NCI-H1436 treated with DMSO at 0.1 percent for 48 hours (cell line): ENCODE measurements at places on chromosomes 11 and 22.

DNA sequence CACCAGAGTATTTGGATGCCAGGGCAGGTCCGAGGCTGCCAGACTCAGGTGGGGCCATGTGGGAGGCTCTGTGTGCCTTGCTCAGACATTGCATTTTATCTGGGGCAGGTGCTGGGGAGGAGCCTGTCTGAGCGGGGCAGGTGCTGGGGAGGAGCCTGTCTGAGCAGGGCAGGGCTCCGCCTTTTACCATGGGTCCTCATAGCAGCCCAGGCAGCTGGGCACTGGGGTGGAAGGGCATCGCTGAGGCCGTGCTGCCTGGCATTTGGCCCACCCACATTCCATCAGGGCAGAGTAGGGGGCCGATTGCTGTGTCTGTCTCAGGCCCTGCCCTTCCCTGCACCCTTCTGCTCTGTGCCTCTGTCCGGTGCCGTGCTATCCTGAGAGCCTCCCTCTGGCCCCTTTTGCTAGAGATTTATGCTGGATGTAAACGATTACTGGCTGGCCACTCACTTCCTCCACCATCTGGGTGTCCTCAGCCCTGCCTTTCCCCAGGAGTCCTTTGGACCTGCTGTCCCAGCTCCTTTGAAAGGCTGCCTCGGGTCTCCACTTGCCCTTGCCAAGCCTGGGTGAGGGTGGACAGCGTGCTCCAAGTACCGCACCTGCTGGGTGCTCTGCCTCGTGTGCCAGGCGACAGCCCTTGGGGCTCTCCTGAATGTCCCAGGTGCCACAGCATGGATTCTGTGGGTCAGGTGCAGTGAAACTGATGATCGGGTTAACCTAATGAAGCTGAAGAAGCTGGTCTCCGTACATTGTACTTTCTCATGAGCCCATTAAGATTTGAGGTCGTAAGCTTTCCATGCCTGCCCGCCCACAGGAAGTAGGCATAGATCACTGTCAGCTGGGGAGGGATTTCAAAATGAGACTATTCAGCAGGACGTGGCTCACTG, 281.6 kb downstream of the TBC1D22A start:
- DNase-seq = peak; percentile 78

- DNase-seq = no peak
These were observed 175.4 kb downstream of the CWF19L2 start for GRCh38 chr11:107282195-107282594.

DNA sequence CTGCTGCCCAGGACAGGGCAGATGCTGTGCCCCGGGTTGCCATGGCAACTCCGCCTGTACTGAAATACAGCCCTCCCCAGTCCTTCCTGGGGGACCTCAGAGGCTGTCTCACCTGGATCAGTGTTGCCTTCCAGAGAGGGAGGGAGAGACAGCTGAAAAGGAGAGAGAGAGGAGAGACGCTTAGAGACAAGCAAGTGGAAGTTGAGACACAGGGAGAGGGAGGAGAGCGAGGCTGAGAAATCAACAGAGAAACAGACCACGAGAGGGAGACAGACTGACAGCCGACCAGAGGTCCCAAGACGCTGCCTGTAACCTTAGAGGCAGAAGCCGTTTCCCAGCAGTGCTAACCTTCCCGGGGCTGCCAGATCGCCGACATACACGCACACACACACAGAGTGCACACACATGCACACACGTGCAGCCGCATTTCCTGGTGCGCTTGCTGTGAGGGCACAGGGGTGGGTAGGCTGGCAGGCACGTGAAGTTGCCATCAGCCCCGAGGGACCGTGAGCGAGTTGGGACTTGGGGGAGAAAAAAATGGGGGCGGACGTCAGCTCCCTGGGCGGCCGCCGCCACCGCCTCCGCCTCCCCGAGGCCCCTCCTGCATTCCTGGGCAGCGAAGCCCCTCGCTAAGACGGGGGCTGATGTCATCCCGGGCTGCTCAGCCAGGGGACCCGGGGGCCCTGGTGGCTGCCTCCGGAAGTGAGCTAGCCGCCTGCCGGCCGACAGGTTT, 88.6 kb upstream of the CRYBB3 start:
- DNase-seq = no peak

GRCh38 chr11:119449498-119449897, 26.5 kb upstream of the THY1 start:
- no peak for DNase-seq

- no peak for DNase-seq
These were observed 88.2 kb upstream of the BLID start for GRCh38 chr11:122204206-122204605.
